ENCODE measurements at places on chromosomes 11 and 22.

DNA sequence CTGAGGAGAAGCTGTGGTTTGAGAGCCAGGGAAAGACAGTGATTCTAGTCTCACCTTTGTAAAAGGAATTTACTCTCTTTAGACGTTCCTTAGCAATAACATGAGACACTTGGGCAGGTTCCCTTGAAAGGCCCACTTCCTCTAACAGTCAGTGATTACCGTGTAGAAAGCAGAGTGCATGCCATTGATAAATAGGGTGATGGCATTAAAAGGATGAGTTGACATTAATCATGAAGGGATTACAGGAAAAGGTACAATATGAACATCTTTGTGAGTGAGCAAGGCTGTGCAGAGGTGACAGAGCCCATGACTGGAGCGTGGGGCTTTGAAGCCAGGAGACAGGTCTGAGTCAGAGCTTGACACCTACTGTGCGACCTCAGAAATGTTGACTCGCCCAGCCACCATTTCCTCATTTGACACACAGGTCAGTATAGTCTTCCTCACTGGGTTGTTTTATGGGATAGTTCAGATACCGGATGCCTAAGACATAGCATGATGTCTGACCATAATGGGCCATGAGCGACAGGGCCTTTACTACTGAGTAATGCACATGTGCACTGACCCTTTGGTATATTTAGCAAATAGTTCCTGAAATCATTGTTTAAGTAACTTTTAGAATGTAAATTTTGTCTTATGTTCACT lies 341.7 kb upstream of the MTNR1B start:
- DNase-seq = no peak

DNA sequence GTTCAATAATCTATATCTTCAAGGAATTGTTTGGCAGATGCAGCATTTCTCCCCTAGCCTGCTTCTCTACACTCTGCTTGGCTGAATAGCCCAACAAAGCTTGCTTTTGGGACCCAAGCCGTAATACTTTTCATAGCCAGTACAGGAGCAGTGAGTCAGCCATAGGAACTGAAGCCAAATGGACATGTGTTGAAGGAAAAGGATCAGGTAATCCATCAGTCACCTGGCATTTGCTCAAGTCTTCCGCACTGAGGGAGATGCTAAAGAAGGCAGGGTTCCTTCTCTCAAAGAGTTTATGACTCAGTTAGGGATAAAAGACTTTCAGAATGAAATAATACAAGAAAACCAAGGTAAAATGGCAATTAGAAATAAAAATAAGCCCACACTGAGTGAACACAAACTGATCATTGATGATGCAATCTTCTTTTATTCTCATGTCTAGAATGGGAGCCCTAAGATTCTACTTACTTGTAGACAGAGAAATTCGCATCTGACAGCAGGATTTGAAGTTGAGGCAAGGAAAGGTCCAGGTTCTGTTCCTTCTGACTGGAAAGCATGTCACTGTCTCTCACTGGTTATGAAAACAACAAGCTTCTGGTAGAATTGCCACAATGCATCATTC lies 13.2 kb downstream of the C11orf87 start:
- DNase-seq = no peak

- DNase-seq = no peak
Measured at GRCh38 chr11:22336587-22336986, 1.6 kb upstream of the SLC17A6 start.

GRCh38 chr11:123945132-123945531 lies 1.5 kb upstream of the OR6T1 start:
- no peak for DNase-seq

DNA sequence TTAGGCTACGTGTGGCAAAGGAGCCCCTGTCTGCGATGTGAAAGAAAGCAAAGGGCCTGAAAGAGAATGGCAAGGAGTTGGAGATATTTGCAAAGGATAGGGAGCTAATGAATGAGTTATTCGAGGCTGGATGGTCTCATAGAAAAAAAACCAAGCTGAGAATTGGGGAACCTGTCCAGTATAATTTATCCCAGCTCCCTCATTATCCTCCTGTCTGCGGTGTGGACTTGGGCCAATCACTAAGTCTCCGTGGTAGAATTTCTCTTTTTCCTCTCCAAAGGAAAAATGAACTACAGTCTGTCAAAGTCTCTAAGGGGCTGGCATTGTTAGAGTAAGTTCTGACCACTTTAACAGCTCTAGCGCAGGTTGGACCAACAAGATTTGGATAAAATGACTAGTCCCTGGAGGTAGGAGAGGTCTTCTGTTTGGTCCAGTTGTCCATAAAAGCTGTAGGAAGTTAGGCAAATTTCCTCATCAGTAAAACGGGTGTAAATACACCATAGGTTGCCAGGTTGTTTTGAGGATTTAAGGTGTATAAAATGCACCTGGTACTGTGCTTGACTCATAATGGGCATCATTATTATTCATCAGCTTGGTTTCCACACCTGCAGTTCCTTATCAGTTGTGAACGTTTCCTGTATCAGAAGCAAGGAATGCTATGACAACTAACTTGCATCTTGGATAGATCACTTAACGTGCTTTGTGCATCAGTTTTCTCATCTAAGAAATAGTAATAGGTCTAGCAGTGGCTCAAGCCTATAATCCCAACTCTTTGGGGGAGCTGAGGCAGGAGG lies 10.3 kb upstream of the CDON start:
- no peak for DNase-seq

- no peak for DNase-seq
Measured at GRCh38 chr22:39277142-39277607, 32.4 kb upstream of the PDGFB start.
